ENCODE measurements at places on chromosomes 7 and 10.

- DNase-seq = no peak
Observed at GRCh38 chr7:134943785-134944400, 42.4 kb upstream of the AGBL3 start.

DNA sequence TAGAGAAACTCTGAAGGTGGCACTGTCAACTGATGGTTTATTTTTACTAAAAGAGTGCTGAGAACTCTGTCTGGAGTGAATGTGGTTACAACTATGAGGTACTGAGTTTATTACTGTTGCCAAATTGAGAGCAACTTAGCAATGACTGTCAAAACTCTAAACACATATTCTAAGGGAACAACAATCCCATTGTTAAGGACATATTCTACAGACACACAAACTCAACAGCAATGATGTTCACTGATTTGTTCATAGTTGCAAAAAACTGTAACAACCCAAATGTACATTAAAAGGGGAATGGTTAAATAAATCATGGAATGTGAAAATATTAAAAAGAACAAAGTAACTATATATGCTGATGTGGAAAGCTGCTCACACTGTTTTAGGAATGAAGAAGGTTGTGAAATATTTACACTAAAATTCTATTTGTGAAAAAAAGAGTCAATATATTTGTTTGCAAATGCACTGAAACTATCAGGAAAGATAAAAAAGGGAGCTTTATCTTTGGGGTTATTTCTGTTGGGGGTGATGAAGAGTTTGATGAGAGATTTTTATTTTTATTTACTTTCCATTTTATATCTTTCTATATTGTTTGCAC is 12.9 kb downstream of the PON2 start:
- DNase-seq = no peak

DNA sequence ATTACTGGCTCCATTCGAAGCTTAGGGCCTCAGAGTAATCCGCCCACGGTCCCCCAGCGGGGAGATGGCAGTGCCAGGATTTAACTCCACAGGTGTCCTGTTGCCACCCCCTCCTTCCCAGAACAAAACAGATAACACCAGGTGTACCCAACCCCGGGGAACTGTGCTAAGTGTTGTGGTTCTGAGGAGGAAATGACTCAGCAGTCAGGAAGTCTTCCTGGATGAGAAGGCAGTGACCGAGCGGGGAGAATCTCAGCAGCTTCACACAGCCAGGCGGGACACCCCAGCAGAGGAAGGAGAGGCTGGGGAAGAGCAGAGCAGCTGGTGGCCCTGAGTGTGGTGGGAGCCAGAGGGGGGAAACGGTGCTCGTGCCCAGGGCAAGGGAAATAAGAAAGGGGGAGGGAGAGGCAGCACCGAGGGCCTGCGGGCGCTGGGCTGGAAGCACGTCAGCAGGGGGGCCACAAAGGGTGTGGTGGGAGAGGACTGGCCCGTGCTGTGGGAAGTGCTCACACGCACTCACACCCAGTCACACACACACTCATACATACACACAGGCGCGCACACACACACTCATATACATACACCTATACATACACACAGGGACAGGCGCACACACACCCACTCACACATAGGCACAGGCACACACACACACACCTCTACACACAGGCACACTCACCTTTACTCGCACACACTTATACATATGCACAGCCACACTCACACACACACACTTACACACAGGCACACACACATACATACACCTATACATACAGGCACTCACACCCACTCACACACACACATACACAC is 59.8 kb upstream of the CHST15 start:
- no peak for DNase-seq

DNA sequence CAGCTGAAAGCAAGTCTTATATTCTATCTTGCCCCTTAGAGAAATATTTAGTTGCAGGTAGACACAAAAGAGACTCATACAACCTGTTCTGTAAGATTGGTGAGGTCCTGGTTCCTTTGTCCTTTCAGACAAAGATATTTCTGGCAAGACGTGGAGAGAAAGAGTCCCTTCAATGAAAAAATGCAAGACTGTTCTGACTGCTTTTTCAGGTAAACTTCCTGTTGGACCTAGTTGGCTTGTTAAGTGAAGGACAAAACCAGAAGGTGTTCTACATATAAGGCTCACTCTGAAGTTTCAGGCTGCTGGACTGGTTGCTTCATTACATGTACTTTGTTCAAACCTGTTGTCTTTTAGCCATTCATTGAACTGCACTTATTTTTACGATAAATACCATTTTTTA is 119.0 kb upstream of the PTPRZ1 start:
- no peak for DNase-seq

DNA sequence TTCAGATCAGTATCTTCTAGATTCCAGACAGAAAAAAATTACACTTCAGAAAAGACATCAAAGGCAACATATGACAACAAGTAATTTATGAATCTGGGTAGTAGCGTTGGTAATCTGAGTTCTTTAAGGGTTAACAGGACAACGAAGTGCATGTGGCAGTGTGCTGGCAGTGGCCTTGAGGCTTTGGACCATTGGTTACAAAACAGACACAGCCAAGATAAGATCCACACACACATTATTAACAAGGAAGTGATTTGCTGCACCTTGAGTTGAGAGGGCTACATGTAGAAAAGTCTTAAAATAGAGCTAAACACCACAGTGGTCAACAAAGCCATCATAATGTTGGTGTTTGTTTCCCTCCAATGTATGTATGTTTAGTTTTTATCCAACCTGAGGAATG is 40.6 kb downstream of the AKR1D1 start:
- no peak for DNase-seq

- DNase-seq = no peak
Observed at GRCh38 chr7:40733114-40733513, 598.3 kb downstream of the SUGCT start.

DNA sequence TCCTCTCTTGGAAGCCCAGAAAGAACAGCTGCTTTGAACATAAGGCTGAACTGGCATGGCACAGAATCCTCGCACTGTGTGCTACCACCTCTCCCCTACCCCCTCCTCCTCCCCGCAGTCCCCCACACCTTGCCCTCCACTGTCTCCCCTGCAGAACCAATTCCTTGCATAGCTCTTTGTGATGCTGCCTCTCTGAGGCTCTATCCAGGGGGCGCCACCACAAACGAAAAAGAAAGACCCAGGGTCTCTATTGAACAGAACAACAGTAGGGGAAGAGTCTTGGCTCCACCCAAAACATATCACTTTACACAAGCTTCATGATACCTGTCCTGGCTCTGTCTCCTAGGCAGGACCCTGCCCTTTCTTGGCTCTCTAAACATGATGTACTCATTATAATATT is 26.2 kb upstream of the EBLN1 start:
- no peak for DNase-seq

GRCh38 chr10:89556600-89556999 is 21.2 kb upstream of the SLC16A12 start:
- DNase-seq = no peak

- DNase-seq = no peak
Observed at GRCh38 chr7:48209004-48209600, 37.8 kb downstream of the ABCA13 start.

DNA sequence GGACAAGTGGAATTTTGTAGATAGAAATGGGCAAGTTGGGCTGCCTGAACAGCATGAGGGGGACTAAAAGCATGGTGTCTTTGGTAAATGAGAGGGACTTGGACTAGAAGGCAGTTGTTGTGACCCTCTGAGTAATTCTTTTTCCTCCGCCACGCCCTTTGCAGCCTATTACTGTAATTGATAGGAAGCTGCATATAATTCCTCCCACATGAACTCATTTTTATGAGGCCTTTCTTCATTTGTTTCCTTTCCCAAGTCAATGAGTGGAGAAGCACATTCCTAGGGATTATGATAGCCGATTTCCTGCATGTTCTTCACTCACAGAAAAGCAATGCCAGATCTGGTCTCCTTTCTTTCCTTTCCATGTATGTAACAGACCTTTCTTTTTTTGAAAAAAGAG is 27.7 kb downstream of the ZSCAN25 start:
- DNase-seq = no peak

GRCh38 chr10:74708246-74708645 is 118.2 kb upstream of the KAT6B start:
- DNase-seq = no peak

- no peak for DNase-seq
Observed at GRCh38 chr7:133081119-133081598, 731 bp downstream of the CHCHD3 start.

DNA sequence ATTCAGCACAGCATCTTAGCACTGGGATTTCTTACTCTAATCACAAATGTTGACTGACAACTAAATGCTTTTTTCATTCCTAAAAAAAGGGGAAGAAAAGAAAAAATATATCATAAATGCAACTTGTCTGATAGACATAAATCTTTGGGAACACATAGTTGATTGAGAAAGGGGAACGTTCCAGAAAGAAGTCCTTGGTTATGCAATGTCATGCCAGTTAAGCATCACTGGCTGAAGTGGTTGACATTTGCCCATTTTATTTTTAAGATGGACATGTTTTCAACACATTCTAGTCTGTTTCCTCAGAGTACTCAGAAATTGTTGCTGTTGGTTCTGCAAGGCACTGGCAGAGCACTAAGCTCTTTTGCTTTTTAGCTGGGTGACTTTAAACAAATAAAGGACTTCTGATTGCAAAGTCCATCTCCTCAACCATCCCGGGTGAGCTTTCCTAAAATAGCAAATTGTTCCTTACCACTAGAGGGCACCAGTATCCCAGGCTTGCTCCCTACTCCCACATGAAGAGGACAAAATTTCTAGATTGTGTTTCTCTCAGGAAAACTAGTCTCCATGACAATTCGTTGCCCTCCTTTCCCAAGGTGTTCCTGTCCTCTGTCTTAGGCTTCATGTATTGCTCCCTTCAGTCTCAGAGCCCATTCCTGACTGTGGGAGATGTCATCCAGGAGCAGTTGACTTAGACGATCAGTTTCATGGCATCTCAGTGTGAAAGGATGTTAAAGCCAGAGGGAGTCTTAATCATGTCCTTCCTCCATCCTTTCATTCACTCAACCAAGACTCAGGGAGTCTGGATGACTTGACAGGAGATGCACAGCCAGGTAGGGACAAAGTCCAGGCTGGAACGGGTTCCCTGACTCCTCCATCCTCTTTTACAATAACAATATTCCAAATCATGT is 23.9 kb downstream of the OPALIN start:
- no peak for DNase-seq

GRCh38 chr10:62831346-62831745 is 15.2 kb upstream of the EGR2 start:
- DNase-seq = no peak

- DNase-seq = no peak
Observed at GRCh38 chr7:28747854-28748253, 210.3 kb downstream of the TRIL start.

DNA sequence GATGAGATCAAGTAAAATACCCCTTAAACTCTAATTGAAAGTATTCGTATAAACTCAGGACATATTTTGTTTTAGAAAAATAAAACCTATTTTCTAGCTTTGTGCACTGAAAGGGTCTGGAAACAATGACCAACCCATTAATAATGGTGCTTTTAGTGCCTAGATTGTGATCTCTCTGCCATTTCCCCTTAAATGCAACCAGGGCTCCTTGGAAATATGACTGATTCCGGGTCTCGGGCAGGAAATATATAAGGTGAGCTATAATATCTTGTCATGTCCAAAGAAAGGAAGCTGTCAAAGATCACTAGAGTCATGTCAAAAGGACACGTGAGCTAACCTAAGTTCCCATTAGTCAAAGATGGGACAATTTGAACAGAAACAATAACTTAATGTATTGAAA is 12.4 kb upstream of the ADAM12 start:
- DNase-seq = no peak

DNA sequence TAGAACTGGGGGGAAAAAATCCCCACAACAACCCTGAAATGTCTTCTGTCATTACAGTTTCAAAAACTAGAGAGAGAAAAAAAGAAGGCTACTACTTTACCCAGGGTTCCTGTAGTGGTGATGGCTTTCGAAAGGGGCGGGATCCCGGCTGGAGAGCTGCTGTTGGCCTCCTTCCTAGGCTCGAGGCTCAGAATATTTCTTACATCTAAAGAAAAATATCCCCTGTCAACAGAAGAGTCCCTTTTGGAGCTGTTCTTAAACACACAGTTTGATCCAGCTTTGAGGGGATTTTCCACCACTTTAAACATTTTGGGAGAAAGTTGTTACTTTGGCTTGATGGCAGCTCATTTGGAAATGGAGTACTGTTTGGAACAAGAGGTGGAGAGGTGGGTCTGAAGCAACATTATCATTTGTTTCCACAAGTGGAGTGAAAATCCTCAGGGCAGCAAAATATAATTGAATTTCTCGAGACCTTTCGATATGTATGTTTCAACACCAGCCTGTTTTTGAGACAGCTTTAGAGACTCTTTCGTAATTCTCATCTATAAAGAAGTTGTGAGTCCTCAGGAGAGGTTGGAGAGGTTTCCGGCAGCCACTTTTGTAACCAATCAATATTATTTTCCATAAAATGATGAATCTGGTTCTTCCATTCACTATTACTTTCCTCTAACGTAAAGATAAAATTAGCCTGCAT is 5.1 kb downstream of the HOXA13 start:
- no peak for DNase-seq

DNA sequence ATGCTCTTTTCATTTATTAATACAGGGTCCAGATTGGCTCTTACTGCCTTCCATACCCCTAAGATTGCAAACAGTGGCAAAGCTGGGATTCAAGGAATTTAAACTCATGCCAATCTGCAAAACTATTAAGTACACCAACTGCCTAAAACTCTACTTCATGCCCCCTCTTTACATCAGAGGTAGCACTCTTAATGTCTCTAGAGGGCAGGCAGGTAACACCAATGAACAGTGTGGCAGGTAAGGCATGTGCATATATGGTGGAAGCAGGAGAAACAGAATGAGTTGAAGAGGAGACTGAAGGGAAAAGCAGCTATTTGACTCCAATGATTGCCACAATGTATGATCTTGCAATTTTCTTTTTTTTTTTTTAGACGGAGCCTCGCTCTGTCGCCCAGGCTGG is 156.7 kb downstream of the BTAF1 start:
- DNase-seq = no peak

- no peak for DNase-seq
Observed at GRCh38 chr10:25024528-25024927, 8.1 kb downstream of the THNSL1 start.

DNA sequence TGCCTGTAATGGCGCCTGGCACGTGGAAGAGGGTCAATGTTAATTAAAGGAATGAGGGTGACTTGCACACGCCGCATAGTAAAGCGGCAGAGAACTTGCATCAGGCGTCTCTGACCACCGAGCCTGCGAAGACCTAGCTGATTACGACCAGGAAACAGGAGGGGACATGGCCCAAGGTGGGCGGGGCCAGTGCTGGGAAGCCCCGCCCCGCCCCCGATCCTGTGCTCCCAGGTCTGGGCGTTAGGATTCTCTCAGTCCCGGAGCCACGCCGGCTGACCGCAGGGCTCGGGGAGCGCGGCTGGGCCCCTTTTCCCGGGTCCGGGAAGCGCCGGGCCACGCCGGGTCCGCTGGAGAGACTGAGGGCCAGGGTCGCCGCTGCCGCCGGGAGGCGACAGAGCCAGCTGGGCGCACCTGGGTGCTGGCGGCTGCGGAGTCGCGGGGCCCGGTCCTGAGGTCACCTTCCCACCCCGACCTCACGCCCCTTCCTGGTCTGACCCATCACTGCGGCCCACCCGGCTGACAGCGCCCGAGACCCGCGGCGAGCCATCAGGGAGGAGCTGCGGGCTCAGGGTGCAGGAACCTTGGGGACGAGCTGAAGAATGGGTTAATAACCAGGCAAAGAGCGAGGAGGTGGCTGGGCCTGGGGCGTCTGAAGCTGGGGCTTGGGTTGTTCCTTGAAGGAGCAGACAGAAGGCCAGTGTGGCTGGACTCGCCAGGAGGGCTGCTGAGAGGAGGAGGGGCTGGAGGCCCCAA is 23.0 kb upstream of the GRID1 start:
- DNase-seq = no peak

- DNase-seq = no peak
Observed at GRCh38 chr7:115019882-115020605, 98.2 kb downstream of the MDFIC start.

GRCh38 chr7:18177815-18178660 is 150.4 kb upstream of the PRPS1L1 start:
- DNase-seq = no peak
